ENCODE measurements at places on chromosomes 4 and X. TPM values are rescaled to one million over a fixed set of nuclear protein-coding genes. Genes with fewer than 3 reads are reported as not detected.
A peak's percentile ranks its signal among the peaks of the same experiment; 100 is the strongest.

GRCh38 chrX:45445745-45446412 is 245.2 kb upstream of the DIPK2B start:
- no peak overlapping the region for H3K4me3 ChIP-seq
- DNase-seq = no peak
- no peaks in the 10 kb centered on the region for H3K27me3 ChIP-seq
- no peaks in the 10 kb centered on the region for H3K36me3 ChIP-seq
- H3K4me1 ChIP-seq = peaks cover 24% of the 10 kb centered on the region

GRCh38 chr4:104248726-104249125 is 246.0 kb downstream of the CXXC4 start:
- no peaks in the 10 kb centered on the region for H3K36me3 ChIP-seq
- DNase-seq = no peak
- no peaks in the 10 kb centered on the region for H3K4me1 ChIP-seq
- H3K27me3 ChIP-seq = no peaks in the 10 kb centered on the region
- H3K4me3 ChIP-seq = no peak overlapping the region

DNA sequence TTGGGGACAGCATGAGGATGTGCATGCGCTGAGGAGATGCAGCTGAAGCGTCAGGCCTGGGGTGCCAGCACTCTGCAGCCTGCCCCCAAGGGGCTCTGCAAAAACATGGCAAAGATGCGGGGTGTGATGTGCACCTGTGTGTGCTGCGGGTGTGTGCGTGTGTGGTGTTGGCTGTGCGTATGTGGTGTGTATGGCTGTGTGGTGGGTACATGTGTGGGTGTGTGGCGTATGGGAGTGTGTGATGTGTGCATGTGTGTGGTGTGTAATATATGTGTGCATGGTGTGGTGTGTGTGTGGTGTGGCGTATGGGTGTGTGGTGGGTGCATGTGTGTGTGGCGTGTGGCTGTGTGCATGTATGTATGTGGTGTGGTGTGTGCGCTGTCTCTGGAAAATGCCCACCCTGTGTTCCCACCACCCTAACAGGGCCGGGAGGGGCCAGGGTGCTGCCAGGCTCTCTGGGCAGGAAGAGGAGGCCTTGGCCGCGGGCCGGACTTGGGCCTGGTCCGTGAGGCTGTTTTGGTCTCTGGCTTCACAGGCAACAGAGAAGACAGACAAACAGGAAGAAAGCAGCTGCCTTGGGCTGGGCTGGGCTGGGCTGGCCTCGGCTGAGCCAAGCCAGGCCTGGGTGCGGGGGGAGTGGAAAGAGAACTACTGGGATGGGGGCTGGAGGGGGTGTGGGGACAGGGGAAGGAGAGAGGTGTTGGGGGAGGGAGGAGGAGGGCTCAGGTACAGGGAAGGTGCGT is 1.1 kb upstream of the AVPR2 start:
- no peak overlapping the region for H3K4me3 ChIP-seq
- no peak for DNase-seq
- peaks cover 31% of the 10 kb centered on the region for H3K4me1 ChIP-seq
- no peaks in the 10 kb centered on the region for H3K27me3 ChIP-seq
- no peak overlapping the region for H3K27ac ChIP-seq

FGF13 gene
- not detected for total RNA-seq

DNA sequence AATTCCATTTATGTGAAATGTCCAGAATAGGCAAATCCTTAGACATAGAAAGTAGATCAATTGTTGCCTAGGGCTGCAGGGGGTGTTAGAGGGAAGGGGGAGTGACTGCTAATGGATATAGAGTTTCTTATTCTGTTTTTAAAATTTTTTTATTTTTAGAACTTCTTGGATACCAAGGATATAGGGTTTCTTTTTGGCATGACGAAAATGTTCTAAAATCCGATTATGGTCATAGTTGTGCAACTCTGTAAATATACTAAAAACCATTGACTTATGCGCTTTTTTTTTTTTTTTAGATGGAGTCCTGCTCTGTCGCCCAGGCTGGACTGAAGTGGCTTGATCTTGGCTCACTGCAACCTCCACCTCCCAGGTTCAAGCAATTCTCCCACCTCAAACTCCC is 125.2 kb upstream of the USP9X start:
- H3K36me3 ChIP-seq = no peaks in the 10 kb centered on the region
- peaks cover 3% of the 10 kb centered on the region for H3K4me1 ChIP-seq
- H3K27ac ChIP-seq = no peak overlapping the region
- no peaks in the 10 kb centered on the region for H3K27me3 ChIP-seq
- no peak for DNase-seq

DNA sequence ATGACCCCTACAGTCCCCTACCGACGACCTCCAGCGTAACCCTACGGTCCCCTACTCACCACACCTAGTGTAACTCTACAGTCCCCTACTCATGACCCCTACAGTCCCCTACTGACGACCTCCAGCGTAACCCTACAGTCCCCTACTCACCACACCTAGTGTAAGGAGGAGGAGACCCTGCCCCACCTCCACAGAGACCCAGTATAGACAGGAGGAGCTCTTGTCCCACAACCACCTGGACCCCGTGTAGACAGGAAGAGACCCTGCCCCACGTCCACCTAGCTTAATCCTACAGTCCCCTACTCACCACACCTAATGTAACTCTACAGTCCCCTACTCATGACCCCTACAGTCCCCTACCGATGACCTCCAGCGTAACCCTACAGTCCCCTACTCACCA is 26.9 kb downstream of the CSF2RA start:
- H3K27ac ChIP-seq = no peak overlapping the region
- no peaks in the 10 kb centered on the region for H3K36me3 ChIP-seq

GRCh38 chrX:23907111-23907497 is 634 bp downstream of the APOO start:
- peak overlapping the region; percentile 82 for H3K4me3 ChIP-seq
- H3K27ac ChIP-seq = peak overlapping the region; percentile 94
- no peaks in the 10 kb centered on the region for H3K36me3 ChIP-seq
- peaks cover 29% of the 10 kb centered on the region for H3K4me1 ChIP-seq
- no peak for DNase-seq

BGN gene
- 1,581 TPM for total RNA-seq

KLHL4 gene
- total RNA-seq = 0.38 TPM

TEX13B gene
- total RNA-seq = not detected

GRCh38 chr4:170657761-170658160 is 568.0 kb upstream of the AADAT start:
- H3K36me3 ChIP-seq = no peaks in the 10 kb centered on the region
- no peak overlapping the region for H3K4me3 ChIP-seq
- no peak for DNase-seq
- no peaks in the 10 kb centered on the region for H3K4me1 ChIP-seq
- peaks cover 16% of the 10 kb centered on the region for H3K27me3 ChIP-seq

GRCh38 chr4:150176547-150176946 is 98.3 kb downstream of the DCLK2 start:
- no peaks in the 10 kb centered on the region for H3K36me3 ChIP-seq
- H3K27ac ChIP-seq = peak overlapping the region; percentile 81
- peaks cover 66% of the 10 kb centered on the region for H3K4me1 ChIP-seq
- no peaks in the 10 kb centered on the region for H3K27me3 ChIP-seq
- H3K4me3 ChIP-seq = no peak overlapping the region
- no peak for DNase-seq

PLS3 gene
- total RNA-seq = 530 TPM

COX18 gene
- total RNA-seq = 16.7 TPM

DNA sequence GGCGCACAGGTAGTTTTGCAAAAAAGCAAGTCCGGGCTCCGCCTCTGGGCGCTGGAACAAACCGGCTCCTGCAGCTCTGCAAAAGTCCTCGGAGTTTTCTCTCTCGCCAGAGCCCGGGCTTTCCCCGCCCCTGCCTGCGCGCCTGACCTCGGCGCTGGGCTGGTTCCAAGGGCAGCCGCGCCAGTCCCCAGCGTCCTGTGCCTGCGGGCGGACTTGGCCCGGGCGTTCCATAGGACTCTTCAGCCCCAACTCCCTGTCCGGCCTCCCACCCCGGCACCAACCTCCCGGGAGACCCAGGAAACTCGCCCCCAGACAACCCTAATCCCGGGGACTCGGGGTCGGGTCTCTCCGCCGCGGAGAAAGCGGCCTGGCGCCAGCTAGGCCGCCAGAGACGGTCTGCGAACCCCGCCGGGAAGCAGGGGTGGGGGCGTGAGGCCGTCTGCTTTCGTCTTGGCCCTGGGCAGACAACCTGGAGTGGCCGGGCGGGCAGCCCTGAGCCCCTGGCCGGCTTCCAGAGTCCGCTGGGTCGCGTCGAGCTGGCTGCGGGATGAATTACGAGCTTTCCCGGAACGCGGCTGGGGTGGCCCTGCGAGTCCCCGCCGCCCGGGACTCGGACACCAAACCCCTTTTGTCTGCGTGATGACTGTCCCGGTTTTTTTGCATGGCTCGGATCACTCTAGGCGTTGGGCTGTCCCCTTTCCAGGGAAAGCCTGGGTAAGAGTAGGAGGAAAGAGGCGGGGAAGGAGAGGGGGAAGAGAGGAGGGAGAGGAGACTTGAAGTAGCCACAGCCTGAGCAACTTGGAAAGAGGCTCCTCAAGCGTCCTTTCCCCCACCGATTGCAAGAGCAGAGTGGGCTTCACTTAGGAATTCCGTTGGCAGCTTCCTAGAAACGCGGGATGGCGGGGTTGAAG is 916 bp downstream of the MXRA5 start:
- H3K4me3 ChIP-seq = peak overlapping the region; percentile 97
- H3K36me3 ChIP-seq = peaks cover 26% of the 10 kb centered on the region

ENPP6 gene
- total RNA-seq = not detected

DNA sequence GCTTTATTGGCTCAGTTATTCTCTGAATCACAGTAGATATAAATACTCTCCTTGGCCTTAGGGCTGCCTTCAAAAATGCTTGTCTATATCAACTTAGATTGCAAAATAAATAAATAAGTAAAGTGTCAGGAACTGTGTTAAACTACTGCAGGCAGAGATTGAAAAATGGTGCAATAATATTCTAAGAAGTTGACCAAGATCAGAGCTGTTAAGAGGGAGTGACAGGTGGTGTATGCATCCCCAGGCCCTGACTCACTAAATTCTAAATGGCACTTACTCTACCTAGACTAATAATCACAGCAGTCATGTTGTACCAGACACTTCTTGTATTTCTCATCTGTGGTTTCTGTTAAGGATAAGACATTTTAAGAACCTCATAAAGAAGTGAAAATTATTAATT is 235.1 kb upstream of the SPOCK3 start:
- no peak for DNase-seq
- no peaks in the 10 kb centered on the region for H3K4me1 ChIP-seq

FAM47A gene
- not detected for total RNA-seq

DNA sequence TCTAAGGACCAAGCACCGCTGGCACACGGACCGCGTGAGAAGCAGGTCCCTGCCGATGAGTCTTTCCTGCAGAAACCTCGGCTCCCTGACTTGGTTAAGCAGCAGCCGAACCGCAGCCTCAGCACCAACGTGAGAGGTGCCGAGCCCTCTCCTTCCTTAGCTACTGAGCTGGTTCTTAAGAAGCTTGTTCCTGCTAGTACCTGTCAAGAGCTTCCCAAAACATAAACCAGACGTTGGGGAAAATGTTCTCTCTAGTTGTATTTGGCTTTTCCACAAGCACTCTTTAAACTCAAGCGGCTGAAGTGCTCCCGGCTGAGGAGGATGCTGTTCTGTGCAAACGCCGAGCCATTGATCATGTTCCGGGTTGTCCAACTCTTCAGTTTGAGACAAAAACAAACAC is 29.3 kb upstream of the TLR3 start:
- H3K4me3 ChIP-seq = no peak overlapping the region
- H3K27me3 ChIP-seq = peaks cover 13% of the 10 kb centered on the region
- no peak for DNase-seq
- no peaks in the 10 kb centered on the region for H3K36me3 ChIP-seq

PPBP gene
- not detected for total RNA-seq

- H3K27ac ChIP-seq = no peak overlapping the region
- no peaks in the 10 kb centered on the region for H3K4me1 ChIP-seq
- no peak overlapping the region for H3K4me3 ChIP-seq
Observed at GRCh38 chr4:142923619-142924018, 77.5 kb upstream of the INPP4B start.

GRCh38 chr4:98996056-98996764 is 689 bp downstream of the METAP1 start:
- H3K27ac ChIP-seq = peak overlapping the region; percentile 51
- peaks cover 23% of the 10 kb centered on the region for H3K4me1 ChIP-seq
- H3K4me3 ChIP-seq = peak overlapping the region; percentile 72
- no peaks in the 10 kb centered on the region for H3K27me3 ChIP-seq
- no peak for DNase-seq

NWD2 gene
- total RNA-seq = not detected

EREG gene
- total RNA-seq = 2.2 TPM

GRCh38 chr4:133594390-133595207 is 445.5 kb downstream of the PCDH10 start:
- H3K36me3 ChIP-seq = no peaks in the 10 kb centered on the region

- no peak overlapping the region for H3K27ac ChIP-seq
- H3K36me3 ChIP-seq = no peaks in the 10 kb centered on the region
- no peak overlapping the region for H3K4me3 ChIP-seq
- DNase-seq = no peak
- peaks cover 27% of the 10 kb centered on the region for H3K4me1 ChIP-seq
Observed at GRCh38 chr4:90841676-90842075, 714.5 kb downstream of the CCSER1 start.

GRCh38 chrX:99415470-99415869 is 994.6 kb downstream of the PCDH19 start:
- H3K27ac ChIP-seq = no peak overlapping the region
- no peaks in the 10 kb centered on the region for H3K36me3 ChIP-seq
- no peaks in the 10 kb centered on the region for H3K4me1 ChIP-seq
- H3K4me3 ChIP-seq = no peak overlapping the region
- no peaks in the 10 kb centered on the region for H3K27me3 ChIP-seq

GRCh38 chr4:141346144-141346543 is 125.4 kb downstream of the ZNF330 start:
- peaks cover 21% of the 10 kb centered on the region for H3K4me1 ChIP-seq
- no peak overlapping the region for H3K27ac ChIP-seq
- no peak overlapping the region for H3K4me3 ChIP-seq

- DNase-seq = peak; percentile 71
- H3K27me3 ChIP-seq = no peaks in the 10 kb centered on the region
- H3K4me1 ChIP-seq = peaks cover 7% of the 10 kb centered on the region
Observed at GRCh38 chrX:69019073-69019890, 146.0 kb downstream of the PJA1 start.

NPNT gene
- total RNA-seq = not detected

GRCh38 chr4:169158046-169158445 is 112.7 kb downstream of the SH3RF1 start:
- H3K27me3 ChIP-seq = no peaks in the 10 kb centered on the region
- no peak for DNase-seq
- H3K4me3 ChIP-seq = no peak overlapping the region
- H3K27ac ChIP-seq = peak overlapping the region; percentile 64

PNMA3 gene
- total RNA-seq = not detected

All from osteocyte (in vitro differentiated cells).